Nephron progenitor cell (in vitro differentiated cells): ENCODE measurements at places on chromosomes 7 and 10.

GRCh38 chr7:46109437-46109836 is 188.4 kb upstream of the IGFBP3 start:
- no peak for DNase-seq

DNA sequence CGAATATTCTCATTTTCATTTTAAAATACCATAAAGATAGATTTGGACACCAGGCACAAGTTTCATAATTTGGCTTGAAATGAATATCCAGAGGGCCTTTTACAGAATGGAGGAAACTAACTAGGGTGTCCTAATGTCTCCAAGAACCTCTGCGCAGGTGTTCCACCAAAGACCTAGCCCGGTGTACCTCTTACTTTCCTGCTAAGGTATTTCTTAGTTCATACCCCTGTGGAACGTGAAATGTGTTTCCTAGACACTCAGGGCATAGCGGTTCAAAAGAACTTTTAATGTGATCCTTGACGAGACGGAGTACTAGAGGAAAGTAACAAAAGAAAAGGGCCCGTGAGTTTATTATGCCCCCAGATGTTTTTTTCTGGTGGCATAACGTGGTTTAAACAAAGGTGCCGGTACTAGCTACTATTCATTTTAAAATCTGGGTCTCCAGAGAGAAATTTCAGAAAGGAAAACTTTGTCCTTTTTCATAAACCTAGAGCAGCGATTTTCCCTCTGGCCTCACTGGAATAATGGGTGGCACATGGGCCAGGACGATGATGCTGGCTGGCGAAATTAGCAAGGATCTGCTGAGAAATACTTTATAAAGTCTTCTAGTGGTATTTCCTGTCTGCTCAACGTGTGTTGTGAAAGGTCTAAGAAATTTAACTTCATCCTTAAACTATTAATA is 1.4 kb downstream of the APBB1IP start:
- no peak for DNase-seq

GRCh38 chr7:55070271-55070743 is 51.5 kb downstream of the EGFR start:
- no peak for DNase-seq

DNA sequence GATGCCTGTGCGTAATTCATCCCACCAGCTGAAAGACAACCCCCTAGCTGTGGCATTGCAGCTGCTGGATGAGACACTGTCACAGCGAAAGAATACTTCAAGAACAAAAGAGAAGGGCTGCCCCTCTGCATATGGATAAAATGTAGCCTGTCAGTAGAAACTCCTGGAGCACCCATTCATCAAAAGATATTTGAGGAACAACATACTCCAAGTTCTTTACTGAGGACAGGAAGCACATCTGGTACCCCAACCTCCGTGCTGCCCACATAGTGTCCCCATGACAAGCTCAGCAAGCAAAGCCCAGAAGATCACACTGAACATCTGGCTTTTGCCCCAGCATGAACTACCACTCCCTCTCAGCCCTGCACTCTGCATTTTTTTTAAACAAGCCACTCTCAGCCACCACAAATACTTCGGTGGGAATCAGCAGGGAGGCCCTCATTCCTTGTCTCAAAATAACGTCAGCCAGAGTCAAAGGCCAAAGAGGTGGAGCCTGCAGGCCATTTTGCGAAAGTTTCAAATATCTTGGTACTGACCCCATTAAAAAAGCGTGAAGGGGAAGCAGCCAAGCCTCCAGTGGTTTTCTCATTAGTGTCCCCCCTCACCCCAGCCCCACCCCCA is 1.7 kb downstream of the CREB3L2 start:
- peak; percentile 64 for DNase-seq

- no peak for DNase-seq
These were observed 119.0 kb downstream of the PTPN20 start for GRCh38 chr10:47030191-47030703.

DNA sequence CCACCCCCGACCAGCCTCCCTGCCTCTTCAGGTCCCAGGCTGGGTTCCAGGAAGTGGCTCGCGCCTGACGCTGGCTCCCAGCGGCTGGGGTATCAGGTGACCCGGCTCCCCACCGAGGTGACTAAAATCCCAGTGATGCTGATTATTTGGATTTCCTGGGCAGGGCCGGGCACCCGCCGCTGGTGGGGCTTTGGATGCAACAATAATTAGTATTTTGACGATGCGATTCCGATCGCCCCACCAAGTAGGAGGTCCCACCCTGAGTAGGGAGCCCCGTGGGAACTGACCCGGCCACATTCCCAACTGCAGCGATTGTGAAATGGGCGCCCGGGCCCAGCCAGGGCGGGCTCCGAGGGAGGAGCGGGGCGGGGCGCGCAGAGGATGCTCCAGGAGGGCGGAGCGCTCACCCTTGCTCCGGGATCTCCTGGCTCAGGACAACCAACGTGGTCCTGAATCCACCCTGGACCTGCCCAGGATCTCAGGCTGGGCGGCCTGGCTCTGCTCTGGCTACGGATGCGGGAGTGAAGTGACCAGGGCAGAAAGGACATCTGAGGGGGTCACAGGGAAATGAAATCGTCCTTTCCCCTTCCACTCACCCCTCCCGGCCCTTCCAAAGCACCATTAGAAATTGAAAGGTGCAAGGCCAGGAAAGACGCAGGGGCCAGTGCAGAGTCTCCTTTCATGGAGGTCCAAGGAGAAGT is 32.6 kb downstream of the DUSP5 start:
- peak; percentile 74 for DNase-seq

DNA sequence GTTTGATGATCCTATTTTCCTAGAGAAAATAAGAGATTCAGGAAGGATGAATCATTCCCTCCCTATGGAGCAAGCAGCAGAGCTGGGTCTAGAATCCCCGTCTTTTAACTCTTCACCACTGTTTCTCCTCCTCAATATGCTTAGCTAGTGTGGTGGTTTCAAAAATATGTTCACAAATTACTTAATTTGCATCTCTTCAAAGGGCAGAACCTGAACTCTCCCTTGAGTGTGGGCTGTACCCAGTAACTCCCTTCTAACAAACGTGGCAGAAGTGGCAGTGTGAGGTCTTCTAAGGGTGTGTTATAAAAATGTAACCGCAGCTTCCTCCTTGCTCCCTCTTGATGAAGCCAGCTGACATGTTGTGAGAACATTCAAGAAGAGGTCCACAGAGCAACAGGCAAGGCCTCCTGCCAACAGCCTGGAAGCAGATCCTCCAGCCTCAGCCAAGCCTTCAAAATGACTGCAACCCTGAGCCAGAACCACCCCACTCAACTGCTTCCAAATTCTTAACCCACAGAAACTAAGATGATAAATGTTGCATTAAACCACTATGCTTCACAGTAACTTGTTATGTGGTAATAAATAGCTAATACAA is 36.6 kb downstream of the SRPK2 start:
- DNase-seq = no peak

DNA sequence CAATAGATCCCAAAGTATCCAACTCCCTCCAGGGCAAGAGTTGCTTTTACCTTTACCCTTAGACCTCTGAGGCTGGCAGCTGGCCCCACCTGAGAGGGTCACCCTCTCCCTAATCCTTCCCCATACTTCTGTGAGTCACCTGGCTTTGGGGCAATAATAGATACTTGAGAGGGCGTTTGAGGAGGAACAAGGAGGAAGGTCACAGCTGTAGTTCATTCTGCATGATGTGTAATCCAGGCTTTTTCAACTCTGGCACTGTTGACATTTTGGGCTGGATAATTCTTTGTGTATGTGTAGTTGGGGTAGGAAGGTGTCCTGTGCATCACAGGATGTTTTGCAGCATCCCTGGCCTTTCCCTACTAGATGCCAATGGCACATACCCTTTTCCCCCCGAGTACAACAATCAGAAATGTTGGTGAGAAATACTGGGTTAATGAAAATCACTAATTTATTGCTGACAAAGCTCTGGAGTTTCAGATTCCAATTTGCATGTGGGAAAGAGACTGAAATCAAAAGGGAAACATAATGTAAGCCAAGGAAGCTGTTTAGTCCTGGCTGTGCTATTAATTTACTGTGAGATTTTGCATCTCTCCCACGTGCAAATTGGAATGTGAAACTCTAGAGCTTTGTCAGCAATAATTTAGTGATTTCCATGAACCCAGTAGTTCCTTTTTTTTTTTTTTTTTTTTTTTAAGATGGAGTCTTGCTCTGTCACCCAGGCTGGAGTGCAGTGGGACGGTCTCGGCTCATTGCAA is 3.6 kb downstream of the BLVRA start:
- no peak for DNase-seq

DNA sequence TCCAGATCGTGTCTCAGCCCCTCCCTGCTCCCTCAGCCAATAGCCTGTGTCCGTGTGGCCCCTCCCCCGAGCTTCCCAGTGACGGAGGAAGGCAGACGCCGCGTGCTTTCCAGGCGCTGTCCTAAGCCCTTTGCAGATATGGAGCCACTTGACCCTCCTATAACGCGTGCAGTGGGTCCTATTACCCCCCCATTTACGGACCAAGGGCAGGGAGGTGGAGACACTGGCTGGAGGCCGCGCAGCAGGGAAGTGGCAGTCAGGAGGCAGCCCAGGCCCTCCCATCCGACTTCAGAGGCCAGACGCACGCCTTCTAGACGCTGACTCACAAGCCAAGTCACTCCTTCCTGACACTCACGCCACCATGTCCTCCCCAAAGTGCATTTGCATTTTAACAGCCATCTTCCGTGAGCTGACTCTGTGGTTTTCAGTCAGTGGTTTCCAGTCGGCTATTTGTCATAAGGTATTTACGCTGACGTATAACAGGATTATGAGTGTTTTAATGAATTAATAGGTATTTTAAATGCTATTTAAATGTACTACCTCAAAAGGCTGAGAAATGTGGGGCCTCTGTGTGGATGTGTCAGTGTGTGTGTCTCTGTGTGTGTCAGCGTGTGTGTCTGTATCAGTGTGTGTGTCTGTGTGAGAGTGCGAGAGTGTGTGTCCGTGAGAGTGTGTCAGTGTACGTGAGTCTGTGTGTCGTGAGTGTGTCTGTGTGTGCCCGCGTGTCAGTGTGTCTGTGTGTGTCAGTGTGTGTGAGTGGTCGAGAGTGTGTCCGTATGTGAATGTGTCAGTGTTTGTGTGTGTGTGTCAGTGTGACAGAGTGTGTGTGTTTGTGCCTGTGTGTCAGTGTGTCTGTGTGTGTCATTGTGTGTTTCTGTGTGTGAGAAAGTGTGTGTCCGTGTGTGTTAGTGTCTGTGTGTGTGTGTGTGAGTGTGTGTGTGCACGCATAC is 92.0 kb upstream of the INSIG1 start:
- DNase-seq = peak; percentile 44

GRCh38 chr10:58741673-58742072 is 229.0 kb downstream of the BICC1 start:
- no peak for DNase-seq

GRCh38 chr7:24902276-24902675 is 77.7 kb downstream of the OSBPL3 start:
- no peak for DNase-seq

GRCh38 chr10:77401683-77402082 is 235.9 kb downstream of the KCNMA1 start:
- DNase-seq = no peak

- no peak for DNase-seq
These were observed 203.7 kb downstream of the SORCS1 start for GRCh38 chr10:106960812-106961211.

DNA sequence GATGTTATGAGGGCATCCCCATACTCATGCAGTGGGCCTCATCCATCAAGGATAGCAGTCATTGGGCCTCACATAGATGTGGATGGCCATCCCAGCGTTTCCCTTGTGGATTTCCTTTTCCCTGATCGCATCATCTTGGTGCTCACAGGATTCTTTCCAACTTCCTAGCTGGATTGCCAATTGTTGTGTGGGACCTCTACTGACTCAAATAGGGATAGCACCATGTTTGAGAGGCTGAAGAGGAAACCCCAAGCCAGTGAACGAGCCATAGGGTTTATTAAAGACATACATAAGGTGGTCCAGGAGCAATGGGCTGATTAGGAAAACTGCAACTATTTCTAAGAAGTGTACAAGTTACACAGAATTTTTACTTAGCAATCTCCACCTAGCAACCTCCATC is 21.8 kb downstream of the ASZ1 start:
- DNase-seq = no peak

DNA sequence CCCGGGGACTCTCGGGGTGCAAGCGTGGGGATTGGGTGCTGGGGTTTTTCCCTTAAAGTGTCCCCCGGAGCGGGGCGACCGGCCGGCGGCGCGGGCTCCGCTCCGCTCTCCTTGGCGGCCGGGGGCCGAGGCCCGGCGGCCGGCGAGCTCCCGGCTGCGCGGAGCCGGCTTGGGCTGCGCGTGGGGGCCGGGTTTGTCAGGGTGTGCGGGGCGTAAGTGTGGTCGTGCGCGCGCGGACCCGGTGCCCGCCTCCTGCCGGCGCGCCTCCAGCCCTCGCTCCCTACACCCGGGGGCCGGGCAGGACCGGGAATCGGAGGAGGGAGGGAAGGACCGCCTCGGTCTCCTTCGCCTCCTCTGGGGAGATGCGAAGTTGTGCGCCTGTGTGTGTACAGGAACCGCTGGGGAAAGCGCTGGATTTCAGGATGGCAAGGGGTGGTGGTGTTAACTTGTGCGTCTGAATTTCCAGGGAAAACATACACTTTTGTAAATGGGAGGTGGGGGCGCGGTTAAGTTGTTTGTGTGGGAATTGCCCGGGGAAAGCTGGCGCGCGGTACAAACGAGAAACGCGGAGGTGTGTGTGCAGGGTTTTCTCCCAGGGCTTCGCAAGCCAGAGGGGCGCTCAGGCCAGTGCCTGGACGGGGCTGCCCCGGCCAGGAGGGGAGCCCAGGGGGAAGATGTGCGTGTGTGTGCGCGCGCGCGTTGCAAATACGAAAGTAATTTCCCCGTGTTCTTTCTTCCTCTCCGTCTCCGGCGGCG is 737 bp downstream of the ZMIZ1 start:
- peak; percentile 55 for DNase-seq
